ENCODE measurements at places on chromosomes 4 and X.

GRCh38 chrX:108159028-108159670 lies 67.6 kb downstream of the ATG4A start:
- DNase-seq = no peak

GRCh38 chr4:92182006-92182735 lies 121.6 kb upstream of the GRID2 start:
- DNase-seq = no peak

DNA sequence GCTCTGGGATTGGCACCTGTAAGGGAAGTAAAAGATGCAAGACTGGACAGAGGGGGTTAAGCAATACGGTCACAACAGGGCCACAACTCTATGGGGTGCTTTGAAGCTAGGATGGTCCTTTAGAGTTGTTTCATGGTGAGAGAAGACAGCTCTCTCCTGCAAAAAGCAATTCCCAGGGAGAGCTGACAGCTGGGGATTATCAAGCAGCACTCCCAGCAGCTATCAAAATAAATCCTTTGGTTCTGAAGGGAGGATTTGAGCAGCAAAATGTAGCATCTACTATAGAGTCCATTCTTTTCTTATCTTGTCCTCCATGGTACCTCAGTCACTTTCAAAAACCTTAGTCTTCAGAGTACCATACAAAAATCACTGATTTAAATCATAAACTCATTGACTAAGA lies 35.1 kb upstream of the AP1AR start:
- DNase-seq = no peak

DNA sequence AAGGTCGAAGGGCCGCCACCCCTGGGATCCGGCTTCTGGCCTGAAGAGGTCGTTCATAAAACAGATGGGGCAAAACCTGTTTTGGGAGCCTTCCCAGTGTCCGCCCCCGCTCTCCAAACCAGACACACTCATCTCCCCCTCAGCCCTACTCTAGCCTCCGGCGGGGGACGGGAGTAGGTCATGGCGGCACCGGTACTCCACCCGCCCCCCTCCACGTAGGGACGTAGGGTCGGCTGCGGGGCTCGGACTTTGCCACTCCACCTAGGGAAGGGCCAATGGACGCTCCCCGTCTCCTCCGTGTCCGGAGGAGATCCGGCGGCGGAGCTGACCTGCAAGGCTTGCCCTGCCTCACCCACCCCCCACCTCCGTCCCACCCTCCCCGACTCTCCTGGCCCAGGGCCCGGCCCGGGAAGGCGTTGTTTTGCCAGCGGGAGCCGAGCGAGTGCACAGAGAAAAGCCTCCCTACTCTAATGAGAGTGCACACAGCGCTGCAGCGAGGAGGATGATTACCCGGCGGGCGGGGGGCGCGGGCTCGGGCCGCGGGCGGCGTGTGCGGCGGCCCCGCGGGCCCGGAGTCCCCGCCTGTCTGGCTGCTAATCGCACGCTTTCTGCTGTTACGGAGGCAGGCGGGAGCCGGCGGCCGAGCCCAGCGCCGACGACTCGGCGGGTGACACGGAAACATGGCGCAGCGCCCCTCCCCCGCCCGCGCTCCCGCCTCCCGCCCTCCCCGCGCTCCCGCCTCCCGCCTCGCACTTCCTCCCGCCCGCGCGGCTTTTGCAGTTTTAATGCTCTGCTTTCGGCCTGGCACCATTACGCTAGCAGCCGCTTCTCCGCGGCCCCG lies 8.3 kb upstream of the BCOR start:
- peak; percentile 80 for DNase-seq

- DNase-seq = no peak
Observed at GRCh38 chrX:56882581-56882980, 112.8 kb downstream of the SPIN3 start.

Measured in suppressor macrophage treated with lipopolysaccharide for 1 hour (primary cell).